ENCODE measurements at places on chromosomes 1 and 21.

GRCh38 chr1:197515421-197515820 lies 247.4 kb downstream of the CRB1 start:
- no peak for DNase-seq

DNA sequence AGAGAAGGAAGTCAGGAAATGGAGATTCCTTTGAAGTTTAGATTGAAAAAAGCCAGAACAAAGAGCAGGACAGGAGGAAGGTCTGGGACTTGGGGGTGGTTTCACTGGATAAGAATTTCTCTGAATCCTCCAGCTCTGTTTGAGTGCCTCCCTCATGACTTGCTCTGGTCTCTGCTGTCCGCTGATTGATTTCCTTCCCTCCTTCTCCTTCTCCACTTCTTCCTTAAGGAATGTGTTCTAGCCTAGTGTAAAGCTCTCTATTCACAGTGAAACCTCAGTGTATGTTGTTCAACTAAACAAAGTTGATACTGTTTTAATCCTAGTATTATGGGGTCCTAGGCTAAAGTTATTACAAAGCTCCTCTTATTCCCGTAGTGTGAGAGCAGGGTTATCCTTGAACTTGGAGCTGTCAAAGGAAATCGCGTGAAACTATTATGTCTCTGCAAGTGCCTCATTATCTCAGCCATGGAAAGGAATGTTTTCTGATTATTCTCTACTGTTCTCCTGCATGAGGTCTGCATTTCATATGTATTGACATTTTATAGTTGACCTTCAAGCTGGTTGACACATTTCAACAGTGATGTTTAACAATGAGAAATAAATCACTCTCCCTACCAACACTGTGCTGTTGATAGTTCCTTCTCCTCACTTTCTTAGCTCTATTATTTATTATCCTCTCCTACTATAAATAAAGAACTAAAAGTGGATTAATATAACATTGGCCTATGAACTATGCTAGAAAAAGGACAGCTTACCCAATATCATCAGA lies 82.7 kb upstream of the KCTD3 start:
- no peak for DNase-seq

GRCh38 chr1:115462566-115463076 lies 124.6 kb upstream of the NGF start:
- DNase-seq: no peak

GRCh38 chr1:23362218-23362713 lies 7.4 kb downstream of the ZNF436 start:
- DNase-seq: no peak

DNA sequence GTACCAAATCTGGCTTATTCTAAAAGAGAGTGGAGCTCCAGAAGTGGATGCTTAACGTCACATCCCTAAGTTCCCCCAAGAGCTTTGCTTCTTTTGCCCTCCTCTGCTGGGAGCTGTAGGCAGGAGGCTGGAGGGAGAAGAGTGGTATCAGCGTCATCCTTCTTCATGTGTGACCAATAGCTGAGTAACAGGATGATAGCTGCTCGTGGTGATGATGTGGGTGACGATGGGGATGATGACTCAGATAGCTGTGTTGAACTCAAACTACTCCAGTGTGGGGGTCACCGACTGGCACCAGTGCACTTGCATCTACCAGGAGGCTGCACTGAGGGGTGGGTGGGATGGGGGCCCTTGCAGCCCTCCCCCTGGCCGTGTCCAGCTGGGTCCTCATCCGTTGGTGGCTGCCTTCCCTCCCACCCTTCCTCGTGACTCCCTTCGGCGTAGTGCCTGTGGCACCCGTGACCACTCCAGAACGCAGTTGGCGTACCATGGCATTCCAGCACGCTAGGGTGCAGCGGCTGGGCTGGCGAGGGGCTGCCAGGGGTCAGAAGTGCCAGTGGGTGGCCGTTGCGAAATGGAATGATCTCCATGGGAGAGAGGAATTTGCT lies 1.1 kb downstream of the IGFN1 start:
- DNase-seq: peak; percentile 57

DNA sequence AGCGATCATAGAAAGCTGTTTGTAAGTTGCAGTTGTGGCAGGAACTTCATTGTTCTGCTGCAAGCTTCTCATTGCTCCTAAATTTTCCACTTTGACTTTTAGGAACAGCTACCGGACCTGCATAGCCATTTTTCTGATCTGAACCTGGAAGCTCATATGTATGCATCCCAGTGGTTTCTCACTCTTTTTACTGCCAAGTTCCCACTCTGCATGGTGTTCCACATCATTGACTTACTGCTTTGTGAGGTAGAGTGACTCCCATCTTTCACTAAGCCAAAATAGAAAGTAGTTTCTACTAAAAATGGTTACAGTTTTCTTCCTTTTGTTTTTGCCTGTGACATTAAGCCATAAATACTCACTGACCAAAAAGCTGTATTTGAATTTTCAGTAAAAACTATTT lies 254.2 kb downstream of the GPR52 start:
- DNase-seq: no peak

- DNase-seq: no peak
Measured at GRCh38 chr1:219833214-219833815, 95.0 kb downstream of the SLC30A10 start.

- no peak for DNase-seq
Measured at GRCh38 chr1:83910461-83910860, 88.5 kb downstream of the TTLL7 start.

- DNase-seq: no peak
Measured at GRCh38 chr1:194825382-194825781, 1639.0 kb upstream of the B3GALT2 start.

DNA sequence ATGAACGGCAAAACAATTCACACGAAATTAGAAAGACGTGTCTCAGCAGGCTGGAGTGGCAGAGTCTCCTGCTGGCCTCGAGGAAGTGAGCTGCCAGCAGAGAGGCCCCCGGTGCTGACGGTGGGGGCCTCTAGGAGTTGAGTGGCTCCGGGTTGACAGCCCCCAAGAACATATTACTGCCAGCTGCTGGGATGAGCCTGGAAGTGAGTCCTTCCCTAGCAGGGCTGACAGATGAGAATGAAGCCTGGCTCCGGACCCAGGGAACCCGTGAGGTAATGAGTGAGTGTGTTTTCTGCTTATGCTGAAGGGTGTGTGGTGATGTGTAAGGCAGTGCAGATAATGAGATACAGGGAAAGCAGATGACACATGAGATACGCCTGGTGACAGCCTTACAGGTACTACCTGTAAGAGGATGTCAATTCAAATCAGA lies 23.5 kb upstream of the LRRC47 start:
- no peak for DNase-seq
